ENCODE measurements at places on chromosomes 3 and 15.
A peak's percentile ranks its signal among the peaks of the same experiment; 100 is the strongest.

- peak; percentile 78 for DNase-seq
These were observed 627 bp downstream of the DUSP7 start for GRCh38 chr3:52055537-52056351.

DNA sequence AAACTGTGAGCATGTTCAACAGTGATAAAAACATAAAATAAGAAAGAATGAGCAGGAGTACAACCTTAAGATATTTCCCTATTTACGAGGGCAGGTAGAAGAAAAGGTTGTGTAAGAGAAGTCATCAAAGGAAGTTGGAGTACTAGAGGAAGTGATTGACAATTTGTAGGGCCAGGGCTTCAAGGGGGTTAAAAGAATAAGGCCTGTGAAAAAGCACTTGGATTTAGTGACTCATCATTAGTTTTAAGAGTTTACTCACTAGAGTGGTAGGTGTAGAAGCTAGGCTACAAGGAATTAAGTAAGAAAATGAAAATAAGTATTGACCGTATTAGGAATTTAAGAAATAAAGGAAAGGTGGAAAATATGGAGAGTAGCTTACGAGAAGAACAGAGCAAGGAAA lies 23.6 kb downstream of the KCNMB3 start:
- no peak for DNase-seq

DNA sequence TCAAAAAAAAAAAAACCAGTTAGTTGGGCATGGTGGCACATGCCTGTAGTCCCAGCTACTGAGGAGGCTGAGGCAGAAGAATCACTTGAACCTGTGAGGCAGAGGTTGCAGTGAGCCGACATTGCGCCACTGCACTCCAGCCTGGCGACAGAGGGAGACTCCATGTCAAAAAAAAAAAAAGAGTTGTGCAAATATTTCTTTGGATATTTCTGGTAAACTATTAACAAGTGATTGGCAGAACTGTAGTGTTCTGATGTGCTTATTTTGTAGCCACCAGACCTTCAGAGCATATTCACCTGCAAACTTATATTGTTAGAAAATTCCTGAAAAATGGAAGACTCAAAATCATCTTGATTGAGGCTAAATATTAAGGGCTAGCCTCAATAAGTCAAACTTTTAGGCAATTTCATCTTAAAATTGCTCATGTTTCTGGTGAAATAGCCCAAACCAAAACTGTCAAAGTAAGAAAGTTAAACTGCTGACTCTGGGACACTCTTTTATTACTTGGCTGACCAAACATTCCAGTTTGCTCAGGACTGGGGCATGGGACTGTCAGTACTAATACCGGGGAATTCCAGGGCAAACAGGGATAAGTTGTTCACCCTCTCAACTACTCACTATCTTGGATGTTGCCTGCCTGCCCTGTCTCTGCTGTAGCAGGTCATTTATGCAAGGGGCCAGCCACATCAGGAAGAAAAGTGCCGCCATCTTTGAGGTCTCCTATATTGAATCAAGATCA lies 37.0 kb downstream of the ABHD2 start:
- DNase-seq = no peak

DNA sequence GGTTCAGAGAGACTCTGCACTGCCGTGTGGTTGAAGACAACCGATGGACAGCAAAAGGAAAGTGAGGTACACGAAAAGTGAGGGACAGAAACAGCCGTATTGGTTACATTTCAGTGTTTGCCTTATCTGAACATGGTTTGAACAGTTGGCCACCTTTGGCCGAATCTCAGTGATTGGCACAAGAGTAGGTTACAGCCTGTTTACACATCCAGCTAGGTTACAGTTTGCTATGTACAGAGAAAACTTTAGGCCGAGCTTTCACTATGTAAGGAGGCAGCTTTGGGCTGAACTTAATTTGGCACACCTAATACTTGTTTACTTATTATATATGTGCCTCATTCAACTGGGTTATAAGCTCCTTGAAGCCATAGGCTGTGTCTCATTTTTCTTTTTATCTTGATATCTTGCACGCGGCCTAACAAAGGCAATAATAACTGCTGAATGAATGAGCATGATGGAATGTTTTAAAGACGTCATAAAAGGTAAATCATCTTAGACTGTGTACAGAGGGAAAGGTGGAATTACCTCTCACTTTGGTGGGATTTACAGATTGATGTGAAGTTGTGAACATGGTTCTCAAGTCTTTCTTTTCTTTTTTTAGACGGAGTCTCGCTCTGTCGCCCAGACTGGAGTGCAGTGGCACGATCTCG lies 17.2 kb upstream of the GREM1 start:
- DNase-seq = no peak

GRCh38 chr3:37114251-37115145 lies 59.9 kb downstream of the LRRFIP2 start:
- DNase-seq = no peak

DNA sequence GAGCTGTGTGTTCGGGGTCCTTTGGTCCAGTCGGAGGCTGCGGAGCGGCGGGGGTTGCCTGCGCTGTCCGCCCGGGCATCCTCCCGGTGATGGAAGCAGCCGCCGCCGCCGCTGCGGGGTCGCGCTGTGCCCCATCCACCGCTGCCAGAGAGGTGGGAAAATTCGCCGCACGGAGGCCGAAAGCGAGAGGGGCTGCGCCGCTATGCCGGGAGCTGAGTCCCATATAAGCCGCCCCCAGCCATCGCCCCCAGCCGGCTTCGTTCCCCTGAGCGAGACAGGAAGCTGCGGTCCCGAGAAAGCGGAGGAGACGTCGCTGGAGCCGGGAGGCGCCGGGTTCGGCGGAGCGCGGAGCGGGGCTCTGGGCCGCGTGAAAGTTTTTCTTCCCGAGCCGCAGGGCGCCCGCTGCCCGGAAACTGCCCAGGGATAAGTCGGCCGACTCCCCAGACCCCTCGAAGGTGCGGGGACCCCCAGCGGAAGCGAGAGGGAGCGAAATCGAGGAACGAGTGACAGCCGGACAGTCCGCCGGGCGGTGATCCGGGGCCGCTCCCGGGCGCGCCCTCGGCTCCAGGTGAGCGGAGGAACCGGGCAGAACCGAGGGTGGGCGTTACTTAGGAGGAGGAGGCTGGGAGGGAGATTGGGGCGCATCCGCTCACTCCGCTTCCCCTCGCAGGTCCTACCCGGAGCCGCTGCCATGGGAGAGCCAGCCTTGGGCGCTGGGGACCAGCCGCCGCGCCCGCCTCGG lies 574 bp downstream of the CHST2 start:
- DNase-seq = peak; percentile 68
